ENCODE measurements at places on chromosomes 1 and 21. TPM values are rescaled to one million over a fixed set of nuclear protein-coding genes. Genes with fewer than 3 reads are reported as not detected.

DNA sequence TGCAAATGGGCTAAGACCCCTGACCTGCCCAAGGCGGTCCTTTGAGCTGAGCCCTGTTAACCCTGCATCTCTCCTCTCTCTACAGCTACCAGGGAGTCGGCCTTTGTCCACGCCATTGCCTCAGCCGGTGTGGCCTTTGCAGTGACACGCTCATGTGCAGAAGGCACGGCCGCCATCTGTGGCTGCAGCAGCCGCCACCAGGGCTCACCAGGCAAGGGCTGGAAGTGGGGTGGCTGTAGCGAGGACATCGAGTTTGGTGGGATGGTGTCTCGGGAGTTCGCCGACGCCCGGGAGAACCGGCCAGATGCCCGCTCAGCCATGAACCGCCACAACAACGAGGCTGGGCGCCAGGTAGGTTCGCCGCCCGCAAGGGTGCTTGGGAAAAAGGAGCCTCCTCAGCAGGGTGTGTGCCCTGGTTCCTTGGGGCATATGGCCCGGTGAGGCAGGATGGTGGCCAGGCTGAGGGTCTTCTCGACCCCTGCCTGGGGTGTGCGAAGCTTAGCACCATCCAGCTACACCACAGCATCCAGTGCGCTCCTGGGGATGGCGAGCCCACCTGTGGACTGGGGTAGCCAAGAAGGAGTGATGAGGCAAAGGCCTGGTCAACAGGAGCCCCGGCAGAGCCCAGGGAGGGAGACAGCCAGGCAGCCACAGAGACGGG, 31.8 kb upstream of the ARF1 start:
- no peak for DNase-seq

- no peak for DNase-seq
Measured at GRCh38 chr1:208336137-208336518, 91.9 kb upstream of the PLXNA2 start.

DNA sequence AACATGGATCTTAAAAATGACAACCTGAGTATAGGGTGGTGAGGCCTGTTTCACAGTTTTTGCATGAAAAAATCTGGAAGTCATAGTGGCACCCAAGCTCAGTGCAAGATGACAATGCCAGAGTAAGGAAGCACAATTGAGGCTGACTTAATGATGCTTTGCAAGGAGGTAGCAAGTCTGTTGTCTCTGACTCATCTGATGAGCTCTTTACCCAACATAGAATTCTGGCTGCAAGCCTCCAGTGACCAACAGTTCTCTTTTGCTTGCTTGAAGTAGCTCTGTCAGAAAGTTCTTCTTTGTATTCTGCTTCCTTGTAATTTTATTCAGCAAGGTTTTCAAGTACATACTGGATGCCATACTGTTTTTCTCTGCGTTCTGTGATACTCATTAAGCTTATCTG, 117.1 kb downstream of the FOXD2 start:
- DNase-seq = no peak

DNA sequence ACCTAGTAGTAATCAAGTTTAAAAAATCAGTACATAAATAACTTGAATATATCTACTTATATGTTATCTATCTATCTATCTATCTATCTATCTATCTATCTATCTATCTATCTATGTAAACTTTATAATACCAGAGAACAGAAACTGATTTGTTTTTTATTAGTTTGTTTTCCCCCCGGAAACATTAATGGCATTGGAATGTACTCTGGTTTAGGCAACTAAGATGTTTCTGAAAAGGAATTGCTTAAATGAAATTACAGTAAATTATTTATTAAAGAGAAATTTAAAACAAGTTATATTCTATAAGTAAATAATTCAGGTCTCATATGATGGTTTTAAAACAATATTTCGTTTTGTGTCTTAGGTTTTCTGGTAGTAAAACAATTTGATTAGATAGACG, 681.0 kb upstream of the ADAMTS5 start:
- DNase-seq = no peak

DNA sequence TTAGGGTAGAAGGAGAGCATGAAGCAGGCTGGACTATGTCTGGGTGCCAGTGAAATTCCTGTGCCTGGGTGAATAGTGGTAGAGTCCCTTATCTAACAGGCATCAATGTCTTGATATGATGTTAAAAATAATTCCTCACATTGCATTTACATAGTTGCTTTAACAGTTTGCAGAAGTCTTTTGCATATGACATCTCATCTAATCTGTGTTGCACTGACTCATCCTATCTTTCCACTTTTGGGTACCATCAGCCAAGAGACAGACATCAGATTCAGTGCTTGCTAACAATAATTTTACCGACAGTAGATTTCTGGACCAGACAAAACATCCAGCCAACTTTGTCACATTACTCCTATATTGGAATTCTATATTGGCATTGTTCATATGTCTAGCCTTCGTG, 92.5 kb downstream of the WDR64 start:
- DNase-seq = no peak

DNA sequence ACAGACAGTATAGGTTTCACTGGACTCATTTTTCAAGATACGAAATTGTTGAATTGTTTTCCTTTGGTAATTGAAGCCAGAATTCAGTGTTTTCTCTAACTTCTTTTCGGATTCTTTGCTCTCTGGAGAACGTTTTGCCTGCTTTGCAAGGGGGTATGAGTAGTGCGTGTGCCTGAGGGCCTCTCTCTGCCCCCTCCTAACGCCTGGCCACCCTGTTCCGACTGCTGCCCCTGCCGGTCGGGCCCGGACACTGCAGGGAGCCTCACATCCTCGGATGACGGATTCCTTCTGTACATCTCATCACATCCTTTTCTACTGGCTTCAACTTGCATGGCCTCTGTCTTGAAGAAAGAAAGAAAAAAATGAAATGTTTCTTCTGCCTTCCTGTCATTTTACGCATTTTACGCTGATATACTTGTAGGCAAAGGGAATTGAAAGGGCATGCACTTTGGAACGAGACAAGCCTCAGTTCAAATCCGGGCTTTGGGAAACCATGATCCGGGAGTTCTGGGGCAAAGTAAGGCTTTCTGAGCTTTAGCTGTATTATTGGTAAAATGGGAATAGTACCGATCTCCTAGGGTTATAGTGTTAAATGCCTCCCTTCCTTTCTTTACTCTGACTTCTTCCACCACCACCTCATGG, 65.1 kb downstream of the DISC1 start:
- DNase-seq = no peak

- DNase-seq = no peak
Measured at GRCh38 chr1:11879311-11880180, 20.8 kb upstream of the NPPB start.

DNA sequence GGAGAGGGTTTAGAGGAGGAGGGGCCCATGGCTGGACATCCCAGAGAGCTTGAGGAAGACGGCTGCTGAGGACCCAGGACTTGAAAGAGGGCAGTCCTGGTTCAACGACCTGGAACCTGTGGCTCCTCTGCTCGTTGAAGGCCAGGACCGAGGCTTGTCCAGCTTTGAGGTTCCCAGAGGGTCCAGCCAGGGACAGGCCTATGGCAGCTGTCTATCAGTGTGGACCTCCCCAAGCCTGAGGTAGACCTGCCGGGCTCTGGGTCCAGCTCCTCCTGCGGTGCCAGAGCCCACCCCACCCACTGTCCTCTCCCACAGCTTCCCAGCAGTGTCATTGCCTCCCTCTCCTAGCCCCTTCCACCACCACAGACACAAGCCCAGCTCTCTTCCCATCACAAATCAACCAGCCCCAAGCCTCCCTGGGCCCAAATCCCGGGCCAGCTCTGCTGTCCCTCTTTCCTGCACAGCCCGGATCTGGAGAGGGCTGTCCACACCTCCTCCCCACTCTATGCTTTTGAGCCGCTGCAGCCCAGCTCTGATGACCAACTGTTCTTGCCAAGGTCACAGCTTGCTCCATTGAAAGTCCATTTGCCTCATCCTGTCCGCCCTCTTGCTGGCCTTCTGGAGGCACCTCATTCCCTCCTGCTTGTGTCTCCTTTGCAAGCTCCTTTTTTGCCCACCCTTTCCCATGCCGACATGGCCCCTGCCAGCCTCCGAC, 48.7 kb upstream of the EDN2 start:
- no peak for DNase-seq

DNA sequence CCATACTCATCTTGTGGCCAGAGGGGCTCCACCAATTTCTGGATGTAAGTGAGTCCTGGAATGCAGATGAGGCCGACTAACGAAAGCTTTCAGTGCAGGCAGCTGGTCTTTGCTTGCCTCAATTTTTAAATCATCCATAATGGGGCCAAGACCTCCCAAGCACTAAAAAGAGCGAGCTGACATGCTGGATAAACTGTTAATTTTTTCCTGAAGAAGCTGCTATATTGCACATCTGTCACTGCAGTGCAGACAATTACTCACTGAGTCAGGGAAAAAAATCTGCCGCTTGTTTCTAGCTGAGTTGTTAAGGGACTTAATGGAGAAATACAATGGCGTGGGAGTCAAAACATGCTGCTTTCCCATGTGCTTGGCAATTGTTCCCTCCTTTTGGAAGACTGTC, 205.5 kb downstream of the GPATCH2 start:
- peak; percentile 58 for DNase-seq

- no peak for DNase-seq
Measured at GRCh38 chr1:67298762-67299161, 8.9 kb upstream of the IL12RB2 start.

The EDN2 gene
- 0.80 TPM for polyA plus RNA-seq

The SV2A gene
- polyA plus RNA-seq = 2.1 TPM
